Calu3 (cell line): ENCODE measurements at places on chromosomes 1 and 21. TPM values are rescaled to one million over a fixed set of nuclear protein-coding genes. Genes with fewer than 3 reads are reported as not detected.

The CLIC6 gene
- total RNA-seq: 0.24 and 0.42 TPM in 2 replicates

The ZMYND12 gene
- total RNA-seq: 0.83 and 1.1 TPM in 2 replicates

The KCNN3 gene
- 0.27 TPM in 1 of 2 replicates, not detected in the other for total RNA-seq

The DMRTA2 gene
- total RNA-seq: 0.19 and 0.37 TPM in 2 replicates

The ARHGAP30 gene
- total RNA-seq: 1.7 and 2.9 TPM in 2 replicates

The GJB3 gene
- 23.1 and 23.5 TPM in 2 replicates for total RNA-seq

The TAS1R1 gene
- not detected in 2 replicates for total RNA-seq

The CYP4B1 gene
- 0.92 and 1.2 TPM in 2 replicates for total RNA-seq

The TTC24 gene
- total RNA-seq: not detected in 2 replicates

The LCE2B gene
- not detected in 2 replicates for total RNA-seq

- no peak within 1 kb of the TSS for H3K27ac ChIP-seq
- H3K4me3 ChIP-seq: no peak within 1 kb of the TSS
- H3K36me3 ChIP-seq: peaks cover 9% of the 10 kb centered on the region
- peaks cover 25% of the 10 kb centered on the region for H3K27me3 ChIP-seq
These were observed at the start of gene CSF3R for GRCh38 chr1:36482724-36483388. Gene CSF3R, minus strand, starts transcription at chr1:36482913. Its CDS starts 3,417 bp downstream, at chr1:36479496.

DNA sequence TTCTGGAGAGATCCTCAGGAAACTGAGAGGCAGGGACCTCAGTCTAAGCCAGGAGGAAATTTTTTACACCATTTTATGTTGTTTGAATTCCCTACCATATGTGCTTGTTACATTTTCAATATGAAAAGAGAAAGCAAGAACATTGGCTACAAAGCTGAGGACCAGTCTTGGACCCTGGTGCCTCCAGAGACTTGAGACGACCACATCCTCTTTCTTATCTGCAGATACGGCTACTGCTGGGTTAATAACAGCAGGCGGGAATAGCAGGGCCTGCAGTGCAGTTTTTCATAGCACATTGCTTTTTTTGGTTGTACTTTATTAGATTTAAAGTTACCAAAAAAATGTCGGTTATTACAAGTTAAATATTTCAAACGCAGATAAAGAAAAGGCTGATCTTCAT is 3.9 kb downstream of the KDM4A start:
- no peak overlapping the region for H3K4me3 ChIP-seq
- DNase-seq: no peak
- no peaks in the 10 kb centered on the region for H3K27me3 ChIP-seq
- peaks cover 23% of the 10 kb centered on the region for H3K4me1 ChIP-seq
- H3K27ac ChIP-seq: no peak overlapping the region

DNA sequence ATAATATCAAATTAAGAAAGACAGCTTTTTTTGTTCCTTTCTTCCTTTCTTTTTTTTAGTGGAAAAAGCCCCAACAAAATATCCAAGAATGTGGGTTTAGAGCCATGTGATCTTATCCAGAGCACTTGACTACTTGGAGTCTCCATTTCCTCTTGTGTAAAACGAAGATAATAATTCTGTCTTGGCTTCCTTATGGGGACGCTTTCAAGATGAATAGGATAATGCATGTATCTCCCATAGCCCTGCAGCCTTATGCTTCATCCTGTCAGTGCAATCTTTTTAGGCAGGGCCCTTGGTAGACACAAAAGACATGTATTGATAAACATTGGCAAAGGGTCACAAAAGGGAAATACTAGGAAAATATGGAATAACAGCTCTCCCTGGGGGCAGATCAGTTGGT is 34.8 kb downstream of the ZBTB18 start:
- H3K4me3 ChIP-seq: no peak overlapping the region
- DNase-seq: no peak
- no peak overlapping the region for H3K27ac ChIP-seq
- peaks cover 30% of the 10 kb centered on the region for H3K4me1 ChIP-seq

GRCh38 chr1:61052395-61053225 is 29.8 kb upstream of the NFIA start:
- peaks cover 29% of the 10 kb centered on the region for H3K4me1 ChIP-seq
- no peak for DNase-seq
- H3K27me3 ChIP-seq: peaks cover 27% of the 10 kb centered on the region

- no peak overlapping the region for H3K27ac ChIP-seq
- DNase-seq: no peak
- H3K27me3 ChIP-seq: peaks cover 68% of the 10 kb centered on the region
- no peaks in the 10 kb centered on the region for H3K36me3 ChIP-seq
These were observed 13.6 kb upstream of the ARHGEF16 start for GRCh38 chr1:3440711-3441409.

DNA sequence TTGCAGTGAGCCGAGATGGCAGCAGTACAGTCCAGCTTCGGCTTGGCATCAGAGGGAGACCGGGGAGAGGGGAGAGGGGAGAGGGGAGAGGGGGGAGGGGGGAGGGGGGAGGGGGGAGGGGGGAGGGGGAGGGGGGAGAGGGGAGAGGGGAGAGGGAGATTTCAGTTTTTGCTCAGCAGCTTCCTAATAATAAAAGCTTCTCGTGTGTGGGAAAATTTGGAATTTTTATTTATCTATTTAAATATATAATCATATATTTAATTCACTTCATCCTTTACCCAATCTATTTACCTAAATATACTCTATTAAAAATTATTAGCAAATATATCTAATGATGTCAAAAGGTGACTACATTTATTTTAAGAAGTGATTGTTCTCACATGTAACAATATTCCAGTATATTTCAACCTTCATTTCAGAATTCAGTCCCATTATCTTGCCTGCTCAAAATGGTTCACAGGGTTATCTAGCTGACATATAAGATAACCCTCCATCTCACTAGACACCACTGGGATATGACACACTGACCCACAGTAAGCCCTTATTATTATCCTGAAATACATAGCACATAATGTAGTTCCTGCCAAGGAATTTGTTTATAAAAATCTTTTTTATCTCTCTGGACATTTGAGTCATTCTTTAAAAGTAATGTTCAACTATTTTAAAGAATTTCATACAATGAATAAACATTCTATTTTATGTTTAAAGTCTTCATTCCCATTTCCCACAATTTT is 105.9 kb downstream of the GPATCH2 start:
- DNase-seq: no peak
- no peaks in the 10 kb centered on the region for H3K27me3 ChIP-seq
- no peak overlapping the region for H3K4me3 ChIP-seq
- H3K36me3 ChIP-seq: no peaks in the 10 kb centered on the region
- H3K27ac ChIP-seq: no peak overlapping the region
- peaks cover 11% of the 10 kb centered on the region for H3K4me1 ChIP-seq

GRCh38 chr1:16122350-16122881 is 33.5 kb downstream of the EPHA2 start:
- no peaks in the 10 kb centered on the region for H3K27me3 ChIP-seq
- H3K36me3 ChIP-seq: peaks cover 81% of the 10 kb centered on the region
- peak overlapping the region; percentile 32 for H3K4me3 ChIP-seq
- DNase-seq: no peak
- H3K4me1 ChIP-seq: peaks cover 10% of the 10 kb centered on the region

DNA sequence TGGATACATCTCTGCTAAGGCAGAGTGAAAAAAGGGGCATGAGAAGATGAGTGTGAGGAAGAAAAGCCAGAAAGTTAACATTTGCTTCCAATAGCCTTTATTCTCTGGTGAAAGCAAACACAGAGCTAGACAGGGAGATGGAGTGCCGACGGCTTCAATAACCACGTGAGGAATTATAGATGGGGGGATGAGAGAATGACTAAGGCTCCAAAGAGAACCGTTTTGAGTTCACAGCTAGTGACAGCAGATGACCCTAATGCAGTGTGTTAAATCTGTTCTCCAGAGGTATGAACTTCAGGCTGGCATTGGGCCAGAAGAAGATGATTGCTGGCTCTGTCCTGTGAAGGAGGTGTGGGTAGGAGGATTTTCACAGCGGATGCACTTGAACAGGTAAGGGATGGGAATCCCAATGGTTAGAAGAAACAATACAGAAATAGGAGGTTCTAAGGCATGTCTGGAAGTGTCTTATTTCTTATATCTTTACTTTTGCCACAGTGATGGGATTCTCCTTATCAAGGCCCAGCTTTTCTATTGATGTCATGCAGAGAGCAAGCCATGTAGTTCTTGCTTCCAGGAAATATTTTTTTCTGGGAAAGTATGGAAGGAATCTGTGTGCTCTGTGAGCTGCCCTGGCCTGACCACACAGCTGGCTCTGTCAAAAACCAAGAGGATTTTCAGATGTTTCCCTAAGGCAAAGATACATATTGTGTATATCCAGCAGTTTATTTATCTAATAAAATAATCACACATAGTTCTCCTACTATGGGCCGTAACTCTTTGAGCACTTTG is 573.8 kb downstream of the LTN1 start:
- no peaks in the 10 kb centered on the region for H3K36me3 ChIP-seq
- no peak overlapping the region for H3K4me3 ChIP-seq
- no peak overlapping the region for H3K27ac ChIP-seq
- no peaks in the 10 kb centered on the region for H3K27me3 ChIP-seq
- no peak for DNase-seq

- H3K4me1 ChIP-seq: peaks cover 9% of the 10 kb centered on the region
- H3K27ac ChIP-seq: no peak overlapping the region
- no peak for DNase-seq
- no peaks in the 10 kb centered on the region for H3K36me3 ChIP-seq
These were observed 36.8 kb upstream of the DUSP10 start for GRCh38 chr1:221778535-221779142.

DNA sequence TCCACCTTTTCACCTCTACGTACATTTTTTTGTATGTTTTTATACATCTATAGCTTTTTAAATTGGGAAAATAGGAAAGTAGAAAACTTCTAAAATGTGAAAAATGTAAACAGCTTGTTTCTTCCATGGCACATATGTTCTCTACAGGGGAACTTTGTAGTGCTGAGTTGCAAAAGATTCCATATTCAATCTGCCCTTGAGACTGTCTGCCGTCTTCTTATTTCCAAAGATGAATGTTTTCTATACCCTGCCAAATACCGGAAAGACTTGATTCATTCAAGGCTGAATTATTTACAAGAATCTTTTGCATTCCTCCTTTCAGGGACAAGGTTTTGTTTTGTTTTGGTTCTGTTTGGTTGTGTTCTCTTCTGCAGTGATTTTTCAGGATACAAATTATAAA is 1334.5 kb upstream of the ADGRL4 start:
- no peak overlapping the region for H3K27ac ChIP-seq
- no peak for DNase-seq
- no peaks in the 10 kb centered on the region for H3K27me3 ChIP-seq
- H3K36me3 ChIP-seq: no peaks in the 10 kb centered on the region
- H3K4me3 ChIP-seq: no peak overlapping the region

- H3K4me1 ChIP-seq: no peaks in the 10 kb centered on the region
- H3K27me3 ChIP-seq: no peaks in the 10 kb centered on the region
- H3K4me3 ChIP-seq: no peak overlapping the region
- peaks cover 13% of the 10 kb centered on the region for H3K36me3 ChIP-seq
These were observed 2.6 kb downstream of the DNAJC28 start for GRCh38 chr21:33488936-33489335.

- no peak overlapping the region for H3K4me3 ChIP-seq
- DNase-seq: no peak
- no peaks in the 10 kb centered on the region for H3K27me3 ChIP-seq
- no peak overlapping the region for H3K27ac ChIP-seq
These were observed 44.5 kb upstream of the ZNF678 start for GRCh38 chr1:227518876-227519275.

GRCh38 chr1:178055779-178056471 is 38.0 kb upstream of the RASAL2 start:
- no peak overlapping the region for H3K4me3 ChIP-seq
- H3K4me1 ChIP-seq: peaks cover 61% of the 10 kb centered on the region
- H3K27me3 ChIP-seq: no peaks in the 10 kb centered on the region
- peak; percentile 39 for DNase-seq
- no peaks in the 10 kb centered on the region for H3K36me3 ChIP-seq

DNA sequence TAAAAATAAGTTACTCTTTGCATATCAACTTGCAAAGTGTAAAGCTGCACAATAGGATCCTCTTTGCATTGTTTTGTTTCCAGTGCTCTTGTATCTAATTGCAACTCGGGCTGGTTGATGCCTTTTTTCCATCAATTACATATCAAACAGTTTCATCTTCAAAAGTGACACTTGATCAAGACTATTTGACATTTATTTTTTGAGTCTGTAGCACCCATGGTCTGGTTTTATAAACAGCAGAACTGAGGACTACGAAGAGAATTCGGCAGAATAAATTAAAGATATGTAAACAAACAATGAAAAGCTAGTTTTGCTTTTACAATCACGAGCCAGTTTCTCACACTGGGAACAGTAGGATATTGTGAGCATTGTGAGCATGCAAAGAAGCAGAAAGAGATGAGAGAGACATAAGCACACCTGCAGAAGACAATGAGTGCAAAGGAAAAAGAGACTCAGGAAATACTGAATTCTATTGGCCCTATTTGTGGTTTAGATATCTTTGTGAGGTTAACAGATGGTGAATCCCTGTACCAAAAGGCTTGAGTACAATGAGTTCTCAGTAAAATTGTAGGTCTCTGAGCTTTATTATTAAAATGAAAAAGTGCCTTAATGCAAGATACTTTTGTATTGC is 45.4 kb downstream of the RPL5 start:
- DNase-seq: no peak
- H3K4me1 ChIP-seq: no peaks in the 10 kb centered on the region
- H3K36me3 ChIP-seq: no peaks in the 10 kb centered on the region
- H3K27ac ChIP-seq: no peak overlapping the region
- no peak overlapping the region for H3K4me3 ChIP-seq
